Activated CD8-positive, alpha-beta memory T cell treated with anti-CD3 and anti-CD28 coated beads, Interleukin-2, amount 50 U/mL, for 4 hours (primary cell): ENCODE measurements at places on chromosomes 12 and 14.

DNA sequence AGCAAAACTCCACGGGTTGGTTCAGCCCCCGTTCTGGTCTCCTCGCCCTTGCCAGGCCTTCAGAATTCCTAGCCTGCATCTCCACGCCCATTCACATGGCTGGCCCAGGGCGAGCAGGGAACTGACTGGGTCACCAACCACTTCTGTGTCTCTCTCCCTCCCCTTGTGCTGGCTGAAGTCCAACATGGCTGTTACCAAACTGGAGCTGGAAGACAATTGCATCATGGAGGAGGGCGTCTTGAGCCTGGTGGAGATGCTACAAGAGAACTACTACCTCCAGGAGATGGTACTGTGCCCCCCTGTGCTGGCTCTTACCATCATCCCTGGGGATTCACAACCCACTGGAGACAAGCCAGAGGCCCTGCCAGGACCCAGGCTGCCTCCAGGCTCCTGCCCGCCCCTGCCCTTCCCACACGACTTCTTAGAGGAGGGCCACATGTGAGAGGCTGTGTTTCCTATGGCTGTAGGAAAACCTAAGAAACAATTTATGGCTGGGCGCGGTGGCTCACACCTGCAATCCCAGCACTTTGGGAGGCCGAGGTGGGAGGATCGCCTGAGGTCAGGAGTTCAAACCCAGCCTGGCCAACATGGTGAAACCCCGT is 9.9 kb downstream of the LRRC74A start:
- no peak for DNase-seq

GRCh38 chr14:88243946-88244345 is 79.1 kb downstream of the KCNK10 start:
- no peak for DNase-seq

DNA sequence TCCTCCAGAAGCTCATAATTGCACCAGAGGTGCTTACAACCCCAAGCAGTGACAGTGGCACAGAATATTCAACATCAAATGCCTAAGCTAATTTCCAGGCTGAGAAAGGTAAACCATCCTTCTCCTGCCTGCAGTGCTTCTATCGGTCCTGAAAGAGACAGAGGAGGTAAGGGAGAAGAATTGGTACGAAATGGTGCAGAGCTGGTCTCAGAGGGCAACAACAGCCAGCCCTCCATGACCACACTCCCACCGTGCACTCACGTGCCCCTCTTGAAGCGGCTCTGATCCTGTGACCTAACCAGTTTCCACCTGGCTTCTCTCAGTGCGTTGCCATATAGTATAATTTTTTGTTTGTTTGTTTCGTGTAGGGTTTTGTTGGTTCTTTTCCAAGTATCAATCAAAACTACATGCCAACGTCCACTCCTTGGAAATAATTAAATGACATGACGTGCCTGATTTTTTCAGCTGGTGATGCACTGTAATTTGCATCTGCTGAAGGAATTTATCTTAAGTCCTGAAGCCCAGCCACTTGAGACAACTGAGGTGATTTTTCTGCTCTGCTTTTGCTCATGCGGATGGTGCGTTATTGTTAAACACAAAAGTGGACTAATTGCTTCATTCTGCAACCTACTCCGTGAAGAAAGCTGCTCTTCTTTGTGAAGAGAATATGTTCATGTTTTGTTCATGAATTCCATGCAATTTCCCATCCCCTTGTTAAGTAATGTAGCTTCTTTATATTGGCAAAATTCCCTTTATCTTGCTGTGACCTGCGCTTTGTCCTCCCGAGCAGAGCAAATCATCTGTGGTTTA is 1.3 kb upstream of the ATP2A2 start:
- DNase-seq, result no peak

DNA sequence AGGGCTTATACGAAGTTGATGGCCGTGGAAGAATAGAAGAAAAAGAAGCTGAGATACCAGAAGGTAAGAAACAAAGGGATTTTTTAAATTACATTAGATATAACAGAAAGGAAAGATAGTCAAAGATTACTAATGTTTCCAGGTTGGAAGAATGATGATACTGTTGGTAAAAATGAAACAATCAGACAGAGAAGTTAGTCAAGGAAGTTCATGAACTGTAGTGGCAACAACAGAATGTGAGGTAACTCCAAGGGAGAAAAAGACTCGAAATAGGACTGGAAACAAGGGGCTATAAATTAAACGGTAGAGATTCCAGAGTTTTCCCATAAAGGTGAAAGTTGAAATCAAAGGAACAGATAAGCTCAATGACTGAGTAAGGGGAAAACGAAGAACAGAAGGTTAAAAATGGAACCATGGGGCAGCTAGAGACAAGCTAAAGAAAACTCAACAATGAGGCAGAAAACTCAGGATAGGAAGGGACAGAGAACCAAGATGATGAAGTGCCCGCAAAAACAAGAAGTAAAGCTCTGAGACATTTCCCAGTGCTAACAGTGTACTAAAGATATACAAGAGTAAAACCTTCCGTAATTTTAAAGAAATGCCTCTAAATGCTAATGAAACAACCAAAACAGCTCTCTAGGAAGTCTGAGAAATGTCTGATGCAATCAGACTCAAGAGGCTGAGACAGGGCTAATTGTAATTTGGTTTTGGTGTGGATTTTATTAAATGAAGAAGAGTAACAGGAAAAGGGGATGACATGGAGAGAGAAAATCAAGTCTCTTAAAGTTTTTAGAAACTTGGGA is 70.0 kb downstream of the PPP2R5E start:
- no peak for DNase-seq

DNA sequence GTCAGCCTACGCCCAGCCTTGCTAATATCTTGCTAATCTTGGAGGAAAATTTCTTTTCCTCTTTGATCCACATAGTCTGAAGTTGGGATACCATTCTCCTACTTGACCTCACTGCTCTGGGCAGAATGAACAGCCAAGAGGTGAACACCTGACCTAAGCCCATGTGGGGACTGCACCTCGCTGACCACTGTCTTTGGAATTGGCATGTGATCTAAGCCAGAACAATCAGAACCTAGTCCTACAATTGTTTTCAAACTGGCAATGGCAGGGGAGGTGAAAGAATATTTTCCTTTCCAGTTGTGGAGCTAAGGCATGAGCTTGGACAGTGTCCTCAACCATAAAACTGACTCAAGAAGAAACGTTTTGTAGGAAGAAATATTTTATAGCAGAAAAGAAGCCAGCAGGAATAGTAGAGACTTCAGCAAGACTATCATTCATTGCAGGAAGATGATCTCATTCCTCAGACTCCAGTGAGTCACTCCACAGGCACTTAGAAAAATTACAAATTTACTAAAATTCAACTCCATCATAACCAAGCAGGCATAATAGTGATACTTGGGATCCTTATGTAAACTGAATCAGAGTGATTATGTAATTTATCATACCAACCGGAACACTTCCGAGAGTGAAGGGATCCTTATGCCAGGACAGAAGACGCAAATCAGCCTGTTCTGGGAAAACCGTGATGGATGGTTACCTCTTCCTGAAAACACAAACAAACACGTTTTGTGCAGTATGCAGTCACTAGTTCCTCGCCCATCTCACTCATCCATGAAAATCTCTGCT is 14.7 kb downstream of the PTPRO start:
- no peak for DNase-seq

DNA sequence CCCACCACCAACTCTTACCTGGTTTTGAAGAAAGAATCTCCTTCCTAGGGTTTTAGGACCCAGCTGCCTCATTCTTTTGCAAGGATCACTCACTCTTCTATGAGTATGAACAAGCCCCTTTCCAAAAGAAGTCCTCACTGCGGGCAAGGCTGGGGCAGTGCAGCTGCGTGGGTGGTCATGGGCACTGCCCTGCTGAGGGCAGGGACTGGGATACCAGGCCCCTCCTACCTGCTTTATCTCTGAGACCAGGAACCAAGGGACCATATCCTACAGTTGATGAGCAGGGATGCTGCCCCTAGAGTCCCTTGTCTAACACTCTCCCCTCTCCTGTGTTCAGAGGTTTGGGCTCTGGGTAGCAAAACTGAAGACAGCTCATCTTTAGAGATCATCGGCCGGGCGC is 20.5 kb downstream of the HPD start:
- no peak for DNase-seq

GRCh38 chr12:55707841-55708694 is at the start of gene ITGA7:
ITGA7 (minus strand) TSS chr12:55707904; CDS start chr12:55707682, 222 bp downstream.
- DNase-seq, result peak; percentile 69

DNA sequence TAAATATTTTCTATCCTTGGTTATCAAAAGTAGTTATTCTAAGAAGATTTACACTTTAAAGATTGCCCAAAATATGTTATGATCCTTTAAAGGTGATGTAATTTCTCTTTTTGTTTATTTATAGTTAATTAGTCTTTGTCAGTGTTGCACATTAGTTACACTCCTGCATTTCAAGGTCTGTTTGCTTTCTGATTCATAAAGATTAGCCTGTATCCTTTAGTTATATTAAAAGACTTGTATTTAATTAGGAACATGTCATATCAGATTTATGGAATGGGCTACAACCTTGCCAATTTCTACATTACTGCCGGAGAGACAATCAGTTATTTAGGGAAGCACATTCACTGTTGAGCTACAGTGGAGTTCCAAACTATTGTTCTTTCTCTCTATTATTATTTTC is 3.5 kb downstream of the EPYC start:
- no peak for DNase-seq

DNA sequence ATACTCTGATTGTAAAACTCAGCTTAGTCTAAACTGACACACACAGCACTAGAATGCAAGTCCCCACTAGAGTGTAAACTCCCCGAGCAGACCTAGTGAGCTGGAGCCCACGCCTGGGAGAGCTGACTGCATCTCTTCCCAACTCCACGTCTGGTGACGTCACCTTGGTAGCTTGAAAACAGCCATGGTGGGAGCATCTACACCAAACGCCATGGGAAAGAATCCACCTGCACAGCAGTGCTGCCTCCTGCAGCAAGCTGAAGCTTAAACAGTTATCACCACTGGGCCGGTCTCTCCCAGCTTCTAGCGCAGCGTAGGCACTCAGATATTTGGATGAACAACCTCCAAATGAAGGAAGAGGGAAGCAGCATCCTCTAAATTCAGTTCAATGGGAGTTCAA is 4.3 kb upstream of the PAPLN start:
- no peak for DNase-seq

DNA sequence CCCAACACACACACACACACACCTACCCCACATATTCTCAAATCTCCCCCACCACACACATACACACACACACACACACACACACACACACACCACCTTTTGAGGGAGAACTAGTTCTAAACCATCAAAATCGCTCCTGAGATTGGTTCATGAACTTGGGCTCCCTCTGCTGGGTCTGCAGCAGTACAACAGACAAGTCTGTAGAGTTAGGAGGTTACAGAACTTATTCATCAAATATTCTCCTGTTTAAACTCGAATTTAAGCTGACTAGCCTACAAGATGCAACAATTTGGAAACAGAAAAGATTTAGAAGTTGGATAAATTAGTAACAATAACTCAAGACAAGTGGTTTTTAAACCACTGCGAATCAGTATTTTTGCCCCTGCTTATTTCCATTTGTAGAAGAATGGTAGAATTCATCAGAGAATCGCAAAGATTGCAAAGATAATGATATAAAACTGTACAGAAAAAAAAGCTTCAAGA is 136.4 kb upstream of the USP15 start:
- peak; percentile 26 for DNase-seq

GRCh38 chr14:29576927-29577326 is 350.7 kb downstream of the PRKD1 start:
- no peak for DNase-seq

- DNase-seq, result no peak
These were observed 134.1 kb upstream of the KRAS start for GRCh38 chr12:25384893-25385248.

DNA sequence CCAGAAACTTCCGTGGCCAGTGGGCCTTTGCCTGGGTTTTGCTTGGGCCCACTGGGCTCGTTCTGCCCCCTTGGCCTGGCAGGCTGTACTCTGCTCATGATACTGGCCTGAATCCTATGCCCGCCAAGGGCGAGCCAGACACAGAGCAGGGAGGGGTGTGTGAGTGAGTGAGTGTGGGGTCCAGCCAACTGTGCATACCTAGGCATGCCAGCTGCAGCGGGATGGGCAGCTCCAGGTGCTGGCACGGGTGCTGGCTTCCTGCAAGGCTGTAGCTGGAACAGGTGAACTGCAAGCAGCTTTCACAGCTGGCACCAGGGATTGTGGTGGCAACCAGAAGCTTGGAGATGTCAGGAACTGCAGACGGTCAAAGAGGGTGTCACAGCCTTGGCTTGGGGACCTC is 1276.4 kb downstream of the SLC16A7 start:
- DNase-seq, result no peak

DNA sequence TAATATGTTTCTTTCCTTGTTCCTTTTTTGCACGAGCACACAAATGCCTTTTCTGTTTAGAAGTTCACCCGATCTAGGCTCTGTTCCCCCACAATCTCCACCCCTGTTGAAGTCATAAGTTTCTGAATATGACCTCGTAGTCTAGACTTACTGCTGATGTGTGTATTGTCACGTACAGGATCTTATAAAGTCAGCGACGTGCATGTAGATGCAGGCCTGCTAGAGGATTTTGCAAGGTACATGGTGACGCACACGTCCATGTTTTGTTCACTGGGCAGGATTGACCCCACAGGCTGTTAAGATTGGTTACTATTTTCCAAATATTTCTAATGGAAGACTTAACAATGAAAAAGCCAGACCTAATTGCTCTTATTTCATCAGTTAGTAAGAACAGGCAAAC is 46.2 kb upstream of the CCDC91 start:
- no peak for DNase-seq

- no peak for DNase-seq
These were observed 29.3 kb upstream of the PPP1R12A start for GRCh38 chr12:79964100-79964627.

- no peak for DNase-seq
These were observed 17.0 kb downstream of the SIX1 start for GRCh38 chr14:60632257-60632656.

GRCh38 chr12:39006286-39006685 is 100.9 kb upstream of the CPNE8 start:
- no peak for DNase-seq

GRCh38 chr12:93901739-93902138 is 224.6 kb downstream of the CRADD start:
- DNase-seq, result no peak

GRCh38 chr12:81811778-81812125 is 52.6 kb upstream of the PPFIA2 start:
- no peak for DNase-seq

GRCh38 chr12:19301688-19302087 is 137.6 kb upstream of the AEBP2 start:
- DNase-seq, result no peak

DNA sequence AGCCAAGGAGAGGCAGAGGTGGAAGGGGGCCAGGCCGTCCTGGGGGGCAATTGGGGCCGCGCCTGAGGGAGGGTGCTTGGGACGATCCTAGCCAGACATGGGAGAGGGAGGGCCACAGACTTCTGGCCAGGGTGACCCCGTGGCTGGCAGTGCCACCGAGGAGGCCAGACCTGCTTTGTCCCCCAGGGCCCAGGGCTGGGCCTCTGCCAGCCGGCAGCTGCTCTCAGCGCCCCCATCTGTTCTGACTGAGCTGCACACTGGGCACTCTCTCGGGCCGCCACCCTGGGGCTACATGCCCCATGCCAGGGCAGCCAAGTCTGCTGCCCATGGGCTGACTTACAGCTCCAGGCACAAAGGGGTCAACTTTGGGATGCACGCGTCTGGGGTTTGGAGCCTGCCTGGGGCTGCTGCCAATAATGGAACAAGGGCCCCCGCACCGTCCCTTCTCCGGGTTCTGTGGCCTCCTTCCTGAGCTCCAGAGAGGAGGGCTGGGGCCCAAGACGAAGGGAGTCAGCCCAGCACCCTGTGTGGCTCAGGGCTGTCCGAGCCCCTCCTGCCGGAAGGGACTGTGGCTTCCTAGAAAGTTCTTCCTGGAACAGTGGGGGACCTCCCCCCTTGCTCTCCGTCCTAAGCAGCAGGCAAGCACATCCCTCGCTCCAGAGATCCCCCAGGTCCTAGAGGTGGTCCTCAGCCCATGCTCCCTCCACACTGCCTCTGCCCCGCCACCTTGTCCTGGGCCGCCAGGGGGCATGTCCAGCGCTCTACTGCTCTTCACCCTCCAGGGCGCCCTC is 1.1 kb downstream of the ADSS1 start:
- no peak for DNase-seq
